ENCODE measurements at places on chromosomes 2 and 18.
A peak's percentile ranks its signal among the peaks of the same experiment; 100 is the strongest.

GRCh38 chr2:234134496-234134895, 84.0 kb downstream of the SPP2 start:
- DNase-seq, result no peak

GRCh38 chr2:197847651-197848401, 43.4 kb downstream of the PLCL1 start:
- no peak for DNase-seq

GRCh38 chr2:241859436-241860183, 916 bp upstream of the PDCD1 start:
- DNase-seq, result peak; percentile 44

- no peak for DNase-seq
Observed at GRCh38 chr18:61608316-61608715, 275.1 kb downstream of the CDH20 start.

- DNase-seq, result no peak
Observed at GRCh38 chr2:109473616-109474318, 140.0 kb downstream of the SEPTIN10 start.

DNA sequence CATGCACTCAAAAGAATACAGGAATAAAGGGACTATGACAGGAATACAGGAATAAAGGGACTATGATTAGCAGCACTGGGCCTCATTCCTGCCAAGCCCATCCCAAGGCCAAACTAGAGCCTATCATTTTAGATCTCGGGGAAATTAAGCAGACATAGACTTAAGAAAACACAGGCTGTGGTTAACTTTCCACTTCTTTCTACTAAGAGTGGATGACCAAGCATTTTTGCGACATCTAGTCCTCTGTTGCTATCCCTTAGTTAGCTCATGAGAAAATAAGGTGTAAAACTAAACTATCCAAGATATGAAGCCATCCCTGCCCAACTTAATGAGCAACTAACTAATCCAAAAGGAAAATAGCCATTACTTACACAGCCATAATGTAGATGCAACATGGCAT, 5.9 kb downstream of the LYPD1 start:
- no peak for DNase-seq

GRCh38 chr2:221111739-221112138, 460.4 kb downstream of the EPHA4 start:
- DNase-seq, result no peak

DNA sequence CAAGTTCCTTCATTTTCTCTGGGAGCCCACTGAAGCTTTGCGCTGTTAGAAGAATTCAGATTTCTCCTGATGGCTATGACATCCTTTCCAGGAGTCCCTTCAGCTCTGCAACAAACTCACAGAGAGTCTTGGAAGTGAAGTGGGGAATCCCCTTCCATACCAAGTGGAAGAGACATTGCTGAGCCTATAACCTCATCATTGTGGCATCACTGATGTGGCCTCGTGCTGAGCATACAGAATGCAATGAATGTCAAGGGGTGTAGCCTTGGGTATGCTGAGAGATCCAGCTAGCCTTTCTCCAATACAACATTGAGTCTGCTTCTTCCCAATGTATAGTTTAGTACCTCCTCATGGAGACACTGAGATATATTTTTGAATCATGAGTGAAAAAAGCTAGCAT, 311.1 kb upstream of the RAB12 start:
- no peak for DNase-seq

DNA sequence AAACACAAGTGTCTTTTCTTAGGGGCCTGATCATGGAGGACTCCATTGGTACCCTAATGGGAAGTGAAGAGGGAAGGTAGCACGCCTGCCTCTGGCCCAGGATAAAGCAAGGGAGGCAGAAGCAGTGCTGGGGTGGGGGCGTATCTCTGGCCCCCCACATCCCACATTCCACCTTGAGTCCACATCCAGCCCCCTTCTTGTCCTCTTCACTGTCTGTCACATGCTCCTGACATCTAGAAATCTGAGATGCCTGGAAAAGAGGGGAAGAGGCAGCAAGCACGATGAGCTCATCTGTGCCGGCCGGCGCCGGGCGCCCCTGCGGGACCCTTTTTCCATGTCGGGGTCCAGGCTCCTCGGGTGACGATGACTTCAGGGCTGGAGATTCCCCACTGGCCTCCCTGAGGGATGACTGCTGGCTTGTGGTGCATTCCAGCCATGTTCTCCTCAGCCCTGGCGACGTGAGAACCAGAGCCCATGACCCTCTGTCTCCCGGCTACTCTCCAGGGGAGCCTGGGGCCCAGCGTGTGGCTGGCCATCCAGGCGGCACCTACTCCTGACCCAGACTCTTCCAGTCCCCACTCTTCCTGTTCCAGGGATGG, 277.5 kb downstream of the DYSF start:
- DNase-seq, result no peak

GRCh38 chr2:195477996-195478382, 179.0 kb upstream of the SLC39A10 start:
- no peak for DNase-seq

DNA sequence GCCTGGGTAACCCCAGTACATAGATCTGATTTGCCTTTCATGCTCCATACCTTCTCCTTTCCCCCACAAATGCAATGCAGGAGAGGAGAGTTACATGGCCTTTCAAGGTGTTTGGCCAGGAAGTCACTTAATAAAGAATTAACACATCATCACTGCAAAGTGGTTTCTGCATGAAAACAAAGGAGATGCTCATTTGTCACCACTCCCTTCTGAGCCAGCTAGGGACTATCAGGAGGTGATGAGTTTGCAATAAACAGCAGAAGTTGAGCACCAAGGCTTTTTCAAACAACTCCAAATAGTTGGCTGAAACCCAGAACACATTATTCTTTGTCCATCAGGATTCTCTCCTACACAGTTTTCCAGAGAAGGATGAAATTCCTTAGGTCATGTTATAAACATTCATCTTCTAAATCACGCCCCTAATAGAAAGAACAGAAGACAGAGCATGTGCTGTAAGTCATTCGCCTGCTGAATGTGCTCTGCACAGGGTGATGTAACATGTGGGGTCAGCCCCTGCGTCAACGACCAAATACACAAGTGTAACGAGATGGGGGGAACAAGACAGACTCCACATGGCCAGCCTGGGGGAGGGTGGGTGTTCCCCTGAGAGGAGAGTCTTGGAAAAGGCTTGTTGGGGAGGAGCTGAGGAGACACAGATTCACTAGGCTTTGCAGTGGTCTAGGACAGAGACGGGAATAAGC, 87.3 kb upstream of the RMDN2 start:
- DNase-seq, result no peak

DNA sequence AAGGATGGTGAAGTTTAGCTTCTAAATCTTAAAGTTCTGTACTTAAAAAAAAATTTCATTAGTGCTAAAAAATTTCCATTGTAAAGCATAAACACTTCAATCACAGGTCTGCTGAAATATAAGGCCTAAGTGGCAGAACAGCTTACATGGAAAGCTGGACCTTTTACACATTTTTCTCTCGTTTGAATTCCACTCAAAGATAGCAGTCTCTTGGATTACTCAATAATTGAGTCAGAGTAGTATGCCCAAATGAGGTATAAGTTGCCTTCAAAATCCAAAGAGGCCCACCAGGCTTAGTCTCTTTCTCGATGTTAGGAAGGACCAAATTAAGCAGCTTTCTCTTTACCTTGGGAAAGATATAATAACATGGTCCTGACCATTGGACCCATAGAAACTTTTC, 220.4 kb upstream of the CWC22 start:
- no peak for DNase-seq

GRCh38 chr18:34322365-34323289, 97.9 kb upstream of the NOL4 start:
- no peak for DNase-seq

- no peak for DNase-seq
Observed at GRCh38 chr2:1893856-1894255, 149.5 kb upstream of the PXDN start.

Measured in stimulated activated CD4-positive, alpha-beta T cell treated with anti-CD3 and anti-CD28 coated beads, TNF-alpha, amount 100 ng/mL, for 4 hours (primary cell).